ENCODE measurements at places on chromosomes 1 and 21.

DNA sequence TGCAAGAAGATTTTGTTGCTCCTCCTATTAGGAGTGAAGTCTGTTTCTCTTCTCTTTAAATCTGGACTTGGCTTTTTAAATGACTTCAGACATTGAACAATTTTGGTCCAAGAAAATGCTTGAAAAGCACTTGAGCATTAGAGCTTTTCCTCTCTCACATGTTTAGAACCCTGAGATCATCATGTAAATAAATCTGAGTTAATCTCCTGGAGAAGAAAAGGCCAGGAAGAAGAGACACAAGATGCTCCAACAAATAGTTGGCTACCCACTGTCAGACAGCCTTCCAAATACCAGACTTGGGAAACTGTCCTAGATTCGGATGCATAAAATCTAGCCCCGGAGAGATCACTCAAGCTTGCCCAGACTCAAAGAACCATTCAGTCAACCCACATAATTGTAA is 1353.1 kb upstream of the ADGRL4 start:
- no peak overlapping the region for H3K27ac ChIP-seq
- H3K36me3 ChIP-seq, result no peaks in the 10 kb centered on the region
- no peaks in the 10 kb centered on the region for H3K4me1 ChIP-seq
- H3K27me3 ChIP-seq, result no peaks in the 10 kb centered on the region
- no peak overlapping the region for H3K4me3 ChIP-seq
- no peak for DNase-seq

GRCh38 chr1:55289614-55290013 is 74.5 kb upstream of the USP24 start:
- no peaks in the 10 kb centered on the region for H3K36me3 ChIP-seq
- H3K27me3 ChIP-seq, result no peaks in the 10 kb centered on the region
- H3K27ac ChIP-seq, result no peak overlapping the region
- H3K4me3 ChIP-seq, result no peak overlapping the region
- H3K4me1 ChIP-seq, result no peaks in the 10 kb centered on the region
- DNase-seq, result no peak

- no peak overlapping the region for H3K27ac ChIP-seq
- no peak for DNase-seq
- H3K27me3 ChIP-seq, result no peaks in the 10 kb centered on the region
- no peak overlapping the region for H3K4me3 ChIP-seq
- H3K4me1 ChIP-seq, result peaks cover 10% of the 10 kb centered on the region
Observed at GRCh38 chr1:31595836-31596736, 19.8 kb downstream of the TINAGL1 start.

- DNase-seq, result peak; percentile 73
- peak overlapping the region; percentile 71 for H3K27ac ChIP-seq
- H3K4me1 ChIP-seq, result peaks cover 4% of the 10 kb centered on the region
- H3K36me3 ChIP-seq, result no peaks in the 10 kb centered on the region
Observed at GRCh38 chr1:3248155-3249141, 179.4 kb downstream of the PRDM16 start.

DNA sequence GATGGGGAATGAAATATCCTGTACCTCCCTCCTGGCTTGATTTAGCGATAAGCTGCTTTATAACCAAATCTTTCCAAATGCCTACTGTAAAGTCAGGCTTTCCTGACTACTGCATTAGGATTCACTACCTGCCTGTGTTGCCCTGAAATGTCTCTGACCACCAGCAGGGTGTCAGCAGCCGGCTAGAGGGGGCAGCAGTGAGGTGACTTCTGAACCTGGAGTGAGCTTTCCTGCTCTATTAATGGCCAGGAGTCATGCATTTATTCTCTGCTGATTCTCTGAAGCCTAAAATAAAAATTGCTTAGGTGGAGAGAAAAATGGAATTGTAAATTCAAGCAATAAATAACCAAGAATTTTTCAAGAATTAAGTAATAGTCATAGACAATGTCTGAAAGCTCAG is 2.5 kb downstream of the BACE2 start:
- no peak overlapping the region for H3K4me3 ChIP-seq
- H3K27me3 ChIP-seq, result peaks cover 2% of the 10 kb centered on the region
- DNase-seq, result peak; percentile 59
- H3K36me3 ChIP-seq, result peaks cover 3% of the 10 kb centered on the region

GRCh38 chr1:111480674-111481073 is 6.9 kb downstream of the C1orf162 start:
- H3K27ac ChIP-seq, result no peak overlapping the region
- H3K36me3 ChIP-seq, result no peaks in the 10 kb centered on the region
- no peak for DNase-seq

GRCh38 chr1:21607549-21608529 is 61.3 kb downstream of the RAP1GAP start:
- no peak overlapping the region for H3K4me3 ChIP-seq
- no peaks in the 10 kb centered on the region for H3K27me3 ChIP-seq
- no peaks in the 10 kb centered on the region for H3K36me3 ChIP-seq
- H3K4me1 ChIP-seq, result no peaks in the 10 kb centered on the region
- H3K27ac ChIP-seq, result peak overlapping the region; percentile 83

- H3K36me3 ChIP-seq, result no peaks in the 10 kb centered on the region
- H3K27me3 ChIP-seq, result no peaks in the 10 kb centered on the region
- DNase-seq, result no peak
- no peak overlapping the region for H3K4me3 ChIP-seq
- no peak overlapping the region for H3K27ac ChIP-seq
Observed at GRCh38 chr1:199002661-199003060, 363.8 kb downstream of the PTPRC start.

- no peaks in the 10 kb centered on the region for H3K4me1 ChIP-seq
- no peak overlapping the region for H3K27ac ChIP-seq
- H3K4me3 ChIP-seq, result no peak overlapping the region
Observed at GRCh38 chr1:43610339-43610738, 39.6 kb upstream of the KDM4A start.

DNA sequence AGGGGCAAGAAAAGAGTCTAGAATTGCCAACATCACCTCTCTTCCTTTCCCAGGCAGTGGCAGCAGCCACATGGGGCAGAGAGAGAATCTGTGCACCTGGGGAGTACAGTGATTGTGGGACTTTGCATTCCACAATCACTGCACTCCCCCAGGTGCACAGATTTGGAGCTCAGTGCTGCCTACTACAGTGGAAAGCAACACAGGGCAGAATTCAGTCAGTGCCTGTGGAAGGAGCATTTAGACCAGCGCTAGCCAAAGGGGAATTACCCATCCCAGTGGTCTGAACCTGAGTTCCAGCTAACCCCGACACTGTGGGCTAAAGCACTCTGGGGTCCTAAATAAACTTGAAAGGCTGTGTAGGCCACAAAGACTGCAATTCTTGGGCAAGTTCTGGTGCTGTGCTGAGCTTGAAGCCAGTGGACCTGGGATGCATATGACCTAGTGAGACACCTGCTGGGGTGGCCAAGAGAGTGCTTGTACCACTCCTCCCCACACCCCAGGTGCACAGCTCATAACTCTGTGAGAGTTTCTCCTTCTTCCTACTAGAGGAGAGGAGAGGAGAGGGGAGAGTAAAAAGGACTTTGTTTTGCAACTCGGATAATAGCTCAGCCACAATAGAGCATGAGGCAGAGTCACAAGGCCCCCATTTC is 50.3 kb downstream of the NUP210L start:
- no peak overlapping the region for H3K4me3 ChIP-seq
- H3K27me3 ChIP-seq, result no peaks in the 10 kb centered on the region
- no peak for DNase-seq
- H3K4me1 ChIP-seq, result no peaks in the 10 kb centered on the region

Data from small intestine (tissue), 16 donors.